Caki2 (cell line): ENCODE measurements at places on chromosomes 13 and 19. TPM values are rescaled to one million over a fixed set of nuclear protein-coding genes. Genes with fewer than 3 reads are reported as not detected.

Gene ZNF708
- total RNA-seq, result 1.5 and 1.6 TPM in 2 replicates

Gene VMAC
- 0.12 and 1.7 TPM in 2 replicates for total RNA-seq

DNA sequence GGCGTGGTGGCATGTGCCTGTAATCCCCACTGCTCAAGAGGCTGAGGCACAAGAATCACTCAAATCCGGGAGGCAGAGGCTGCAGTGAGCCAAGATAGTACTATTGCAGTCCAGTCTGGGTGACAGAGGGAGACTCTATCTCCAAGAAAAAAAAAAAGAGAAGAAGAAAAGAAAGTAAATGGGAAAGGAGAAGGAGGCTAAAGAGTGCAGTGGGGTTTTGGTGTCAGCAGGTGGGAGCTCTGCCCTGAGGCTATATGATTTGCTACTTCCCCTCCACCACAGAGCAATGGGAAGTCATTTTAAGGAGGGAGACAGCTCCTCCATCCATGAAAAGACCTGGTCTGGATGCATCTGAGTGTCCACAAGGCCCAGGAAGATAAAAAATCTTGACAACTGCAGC is 23.1 kb downstream of the UNC13A start:
- no peak for DNase-seq

GRCh38 chr13:43150369-43151207 is 127.2 kb downstream of the DNAJC15 start:
- DNase-seq, result no peak

DNA sequence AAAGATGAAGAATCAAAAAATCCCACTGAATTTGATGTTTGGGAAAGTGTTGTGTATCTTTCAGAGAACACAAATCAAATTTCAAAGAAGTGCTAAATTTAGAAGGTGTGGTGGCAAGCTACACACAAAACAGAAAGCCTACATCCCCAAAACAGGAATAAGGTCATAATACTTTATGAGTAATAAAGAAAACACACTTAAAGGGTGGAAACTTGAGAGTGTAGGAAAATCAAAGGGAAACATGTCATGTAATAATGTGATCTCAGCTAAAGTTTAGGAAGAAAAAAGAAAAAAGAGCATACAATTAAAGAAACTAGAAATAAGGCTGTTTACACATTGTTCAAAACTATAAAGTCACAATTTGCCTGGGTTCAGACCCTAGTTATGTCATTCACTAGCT is 668.7 kb downstream of the PCDH17 start:
- DNase-seq, result no peak
